ENCODE measurements at places on chromosomes 12 and 14.

- DNase-seq, result no peak
Measured at GRCh38 chr14:91167380-91167770, 53.5 kb downstream of the DGLUCY start.

DNA sequence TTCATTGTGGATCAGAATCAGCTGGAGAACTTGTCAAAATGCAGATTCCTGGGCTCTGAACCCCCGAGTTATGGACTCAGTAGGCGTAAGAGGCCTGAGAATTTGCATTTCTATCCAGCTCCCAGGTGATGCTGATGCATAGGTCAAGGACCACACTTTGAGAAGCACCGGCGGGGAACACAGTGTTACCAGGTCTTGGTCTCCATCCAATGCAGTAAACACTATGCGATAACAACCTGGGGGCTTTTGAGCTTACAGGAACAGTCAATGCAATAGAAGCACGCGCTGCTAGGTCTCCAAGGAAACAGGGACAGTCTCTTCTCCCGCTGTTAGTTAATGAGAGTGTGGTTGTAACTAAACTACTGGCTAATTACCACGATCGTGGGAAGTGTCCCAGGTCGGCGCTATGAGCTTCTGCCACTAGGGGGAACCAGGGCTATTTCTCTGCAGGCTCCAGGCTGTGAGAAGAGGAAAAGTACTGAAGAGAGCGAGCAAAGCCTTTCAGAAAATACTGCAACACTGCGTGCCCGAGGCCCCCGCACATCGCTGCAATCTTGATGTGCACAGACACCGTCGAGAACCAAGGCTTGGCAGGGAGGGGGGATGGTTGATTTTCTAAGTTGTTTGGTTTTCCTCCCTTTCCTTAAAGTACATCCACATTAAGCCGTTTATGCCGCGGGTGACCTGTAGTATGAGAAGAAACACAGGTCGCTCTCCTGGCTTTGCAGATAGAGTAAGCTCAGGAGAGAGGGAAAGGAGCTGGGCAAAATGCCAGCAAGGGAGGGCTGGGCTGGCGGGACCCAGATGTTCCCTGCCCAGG, 52.0 kb upstream of the KCNA1 start:
- DNase-seq, result peak; percentile 84

- DNase-seq, result no peak
Measured at GRCh38 chr14:97185186-97185585, 388.0 kb downstream of the VRK1 start.

DNA sequence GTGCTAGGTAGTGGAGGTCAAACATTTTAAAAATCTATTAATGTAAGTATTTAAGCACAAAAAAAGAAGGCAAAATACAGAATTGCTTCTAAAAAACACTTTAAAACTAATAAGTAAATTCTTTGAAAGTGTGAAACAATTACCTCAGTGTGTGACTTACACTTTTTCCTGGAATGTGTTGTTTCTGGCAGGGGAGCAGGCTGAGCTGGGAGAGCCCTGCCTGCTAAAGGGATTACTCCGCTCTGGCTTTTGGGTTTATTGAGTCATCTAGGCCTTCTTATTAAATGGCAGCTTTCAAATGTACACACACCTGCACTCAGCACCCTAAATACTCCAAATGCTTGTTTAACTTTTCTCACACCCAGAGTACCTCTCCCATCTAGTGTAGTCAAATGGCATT, 279.8 kb downstream of the AKAP6 start:
- DNase-seq, result no peak

DNA sequence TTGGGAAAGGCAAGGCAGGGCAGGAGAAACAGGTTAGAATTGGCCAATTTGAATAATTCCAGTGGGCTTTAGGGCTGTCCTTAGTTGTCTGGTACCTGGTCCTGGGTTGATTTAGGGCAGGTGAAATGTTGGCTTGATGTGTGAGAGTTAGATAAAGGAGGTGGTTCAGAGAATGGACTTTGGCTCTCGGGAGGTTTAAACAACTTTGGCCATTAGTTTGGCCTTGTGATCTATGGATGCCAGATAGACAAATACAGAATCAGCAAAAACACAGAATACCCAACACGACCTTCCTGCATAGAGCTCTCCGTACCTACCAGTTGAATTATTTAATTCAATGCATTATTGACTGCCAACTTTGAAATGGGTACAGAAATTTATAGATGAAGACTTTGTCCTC, 35.1 kb downstream of the SCN8A start:
- DNase-seq, result no peak

DNA sequence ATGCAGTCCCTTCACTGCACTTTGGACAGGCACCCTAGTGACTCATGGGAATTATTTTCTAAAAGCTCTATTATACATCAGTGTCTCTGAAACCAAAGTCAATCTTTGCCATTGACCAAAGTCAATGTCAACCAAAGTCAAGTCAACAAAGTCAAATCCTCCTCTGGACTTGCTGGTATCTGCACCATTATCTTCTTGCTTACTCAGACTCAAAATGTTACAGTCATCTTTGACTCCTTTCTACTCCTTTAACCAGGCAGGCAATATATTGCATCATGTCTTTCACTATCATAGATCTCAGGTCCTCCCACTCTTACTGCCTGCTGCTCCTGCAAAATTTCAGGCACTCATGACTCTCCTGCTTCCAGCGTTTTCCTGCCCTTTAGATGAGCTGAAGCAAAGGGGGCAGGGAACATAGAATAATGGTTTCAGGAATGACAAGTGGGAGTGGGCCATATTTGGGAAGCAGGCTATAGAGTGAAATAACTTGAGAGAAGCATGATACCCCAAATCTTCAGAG, 39.2 kb downstream of the IGF1 start:
- DNase-seq, result no peak

GRCh38 chr12:29415111-29415510, 34.1 kb upstream of the ERGIC2 start:
- DNase-seq, result no peak

- no peak for DNase-seq
Measured at GRCh38 chr12:107495604-107496003, 190.0 kb upstream of the PWP1 start.

DNA sequence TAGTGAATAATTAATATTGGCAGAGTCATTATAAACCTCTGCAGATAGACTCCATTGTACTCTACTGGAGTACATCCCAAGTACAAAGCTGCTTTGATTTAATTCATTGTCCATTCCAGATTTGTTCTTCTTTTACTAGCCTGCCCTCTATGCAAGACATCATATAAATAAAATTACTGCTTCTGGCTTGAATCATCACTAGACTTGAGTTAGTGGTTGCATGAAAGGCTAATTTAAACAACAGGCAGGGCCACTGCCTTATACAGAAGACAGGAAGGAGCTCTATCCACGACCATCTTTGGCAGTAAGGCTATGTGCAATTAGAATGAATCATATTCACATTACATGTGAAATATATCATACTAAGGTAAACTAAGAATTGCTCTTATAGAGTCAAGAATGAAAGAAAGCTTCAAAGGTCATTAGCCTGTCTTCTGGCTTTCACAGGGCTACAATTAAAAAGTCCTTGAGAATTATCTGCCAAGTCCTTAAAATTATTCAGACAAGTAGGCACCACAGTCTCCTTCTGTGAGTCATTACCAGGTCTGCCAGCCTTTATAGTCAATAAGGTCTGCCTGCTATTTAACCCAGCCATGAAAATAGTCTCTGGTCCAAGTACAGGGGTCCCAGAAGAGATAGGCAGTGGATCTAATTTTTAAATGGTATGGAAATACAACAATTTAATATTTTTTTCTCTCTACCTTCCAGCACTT, 631.8 kb downstream of the TMTC2 start:
- peak; percentile 6 for DNase-seq

DNA sequence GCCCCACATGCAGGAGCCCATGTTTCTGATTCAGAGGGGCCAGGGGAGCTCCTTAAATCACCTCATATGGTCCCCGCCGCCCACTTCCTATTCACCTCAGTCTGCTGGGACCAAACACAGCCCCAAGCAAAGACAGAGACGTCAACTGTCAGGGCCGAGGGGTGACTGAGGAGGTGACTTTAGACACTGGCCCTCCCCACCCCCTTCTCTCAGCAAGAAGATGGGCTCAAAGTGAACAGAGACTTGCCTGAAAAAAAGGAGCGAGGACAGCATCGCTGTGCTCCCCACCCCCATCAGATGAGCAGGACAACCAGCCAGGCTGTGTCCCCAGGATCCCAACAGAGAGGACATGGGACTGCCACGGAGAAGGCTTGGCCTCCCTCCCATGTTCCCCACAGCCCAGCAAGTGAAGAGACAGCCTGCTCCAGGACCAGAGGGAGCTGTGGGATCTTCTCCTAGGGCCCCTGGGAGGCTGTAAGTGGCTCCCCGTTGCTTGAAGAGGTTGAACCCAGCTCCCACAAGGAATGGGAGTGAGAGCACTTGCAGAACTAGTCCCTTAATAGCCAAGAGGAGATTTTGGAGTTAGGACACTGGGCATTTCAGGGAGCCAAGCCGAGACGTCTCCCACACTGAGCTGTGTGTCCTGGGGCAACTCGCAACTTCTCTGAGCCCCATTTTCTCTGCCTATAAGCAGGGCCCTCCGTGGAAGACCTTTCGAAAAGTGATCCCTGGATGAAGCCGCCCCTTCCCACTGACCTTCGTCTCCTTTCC, 1.3 kb upstream of the KRT79 start:
- DNase-seq, result no peak

DNA sequence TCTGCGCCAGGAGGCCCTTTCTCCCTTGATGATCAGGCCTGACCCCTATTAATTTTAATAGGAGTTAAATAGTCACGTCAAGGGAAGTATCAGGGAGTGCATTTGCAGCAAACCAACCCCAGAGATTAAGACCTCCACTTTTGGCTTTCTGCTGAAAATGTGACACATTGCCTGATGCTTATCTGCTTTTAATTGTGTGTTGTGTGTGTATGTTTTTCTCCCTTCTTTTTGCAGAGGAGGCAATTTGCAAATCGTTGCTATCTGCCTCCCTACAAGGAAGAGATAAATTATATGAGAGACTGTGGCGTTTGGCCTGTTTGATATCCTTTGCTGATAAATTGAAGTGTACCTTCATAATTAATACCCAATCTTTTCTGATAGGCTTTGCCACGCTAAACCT, 822.9 kb downstream of the VRK1 start:
- no peak for DNase-seq

GRCh38 chr14:103221781-103222358, 98.6 kb downstream of the TNFAIP2 start:
- DNase-seq, result no peak

- peak; percentile 78 for DNase-seq
Measured at GRCh38 chr12:51923506-51924365, 16.4 kb downstream of the ACVRL1 start.

- no peak for DNase-seq
Measured at GRCh38 chr14:35347323-35348043, 55.3 kb downstream of the PSMA6 start.

- DNase-seq, result no peak
Measured at GRCh38 chr12:100077367-100077766, 65.3 kb downstream of the BLTP3B start.

- no peak for DNase-seq
Measured at GRCh38 chr12:32893458-32893857, 3.1 kb downstream of the PKP2 start.

- DNase-seq, result no peak
Measured at GRCh38 chr14:60648249-60648933, 886 bp downstream of the SIX1 start.

DNA sequence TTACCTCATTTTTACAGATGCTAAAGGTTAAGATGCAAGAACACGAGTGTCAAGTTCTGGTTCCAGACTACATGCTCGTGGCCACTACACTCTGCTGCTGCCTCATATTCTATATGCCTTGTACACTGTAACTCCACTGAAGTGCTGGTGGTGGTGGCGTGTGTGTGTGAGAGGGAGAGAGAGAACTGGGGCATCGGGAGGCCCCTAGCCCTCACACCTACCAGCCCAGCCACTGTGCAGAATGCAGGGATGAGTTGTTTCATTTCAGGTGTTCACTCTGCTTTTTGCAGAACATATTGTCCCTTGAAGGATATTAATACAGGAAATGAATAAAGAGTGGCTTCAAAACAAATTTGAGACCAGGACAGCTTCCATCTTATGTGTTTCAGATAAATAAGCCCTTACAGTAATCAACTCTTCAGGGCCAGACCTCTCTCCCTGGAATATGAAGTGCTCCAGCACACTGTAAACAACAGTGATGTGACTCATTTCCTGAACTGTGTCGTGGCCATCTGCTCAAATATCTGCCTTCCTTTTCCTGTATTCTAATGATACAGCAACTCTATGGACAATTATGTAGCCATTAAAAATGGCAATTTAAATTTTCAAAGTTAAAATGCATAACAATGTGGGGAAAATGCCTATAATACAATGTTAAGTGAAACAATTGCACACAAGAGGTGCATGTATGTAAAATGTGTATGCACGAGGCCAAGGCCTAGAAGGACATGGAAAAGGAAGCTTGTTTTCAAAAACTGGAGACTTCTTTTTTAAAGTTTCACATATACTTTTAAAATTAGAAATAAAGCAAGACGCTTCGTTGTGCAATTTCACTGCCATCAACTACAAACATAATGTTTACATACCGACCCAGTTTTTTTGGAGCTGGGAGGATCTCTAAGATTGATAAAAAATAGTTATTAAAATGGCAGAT, 215.4 kb downstream of the PELI2 start:
- DNase-seq, result peak; percentile 89

DNA sequence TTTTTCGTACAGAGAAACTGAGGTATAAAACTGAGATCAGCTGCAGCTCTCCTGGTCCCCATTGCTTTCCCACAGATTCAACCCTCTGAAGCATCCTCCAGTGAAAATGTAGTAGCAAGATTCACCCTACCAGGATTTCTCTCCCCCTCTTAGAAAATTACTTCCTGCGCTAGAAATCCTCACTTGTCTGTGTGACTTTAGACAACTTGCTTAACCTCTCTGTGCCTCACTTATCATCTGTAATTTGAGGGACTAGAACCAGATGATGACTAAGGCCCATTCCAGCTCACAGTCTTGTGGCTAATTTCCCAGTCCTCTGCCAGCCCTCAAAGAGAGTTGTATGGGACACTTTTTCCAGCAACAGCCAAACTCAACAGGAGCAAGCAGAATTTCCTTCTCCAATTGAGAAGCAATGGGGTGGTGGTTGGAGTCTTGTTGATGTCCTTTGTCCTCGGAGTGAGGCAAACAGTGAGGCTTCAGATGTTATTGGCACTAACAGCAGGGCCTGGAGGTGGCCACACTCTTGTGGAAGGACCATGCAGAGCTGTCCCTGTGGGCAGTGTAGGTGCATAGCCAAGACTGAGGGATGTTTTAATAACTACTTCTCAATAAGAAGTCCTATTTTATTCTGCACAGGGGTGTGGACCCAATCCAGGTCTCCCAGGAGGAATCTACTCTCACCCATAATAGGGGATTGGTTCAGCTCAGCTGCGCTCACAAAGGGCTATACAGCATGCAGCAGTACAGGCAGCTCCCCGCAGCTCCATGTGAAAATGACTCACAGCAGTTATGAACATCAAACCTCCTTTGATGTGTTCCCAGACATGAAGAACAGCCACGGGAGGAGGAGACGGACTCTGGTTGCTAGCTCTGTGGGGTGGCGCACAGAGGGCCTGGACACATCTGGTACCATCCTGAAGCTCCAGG, 200.1 kb downstream of the DAD1 start:
- DNase-seq, result peak; percentile 37

- DNase-seq, result no peak
Measured at GRCh38 chr12:50659690-50660424, 104.0 kb upstream of the ATF1 start.

Measured in foreskin fibroblast (primary cell).